ENCODE measurements at places on chromosomes 6 and 20.

DNA sequence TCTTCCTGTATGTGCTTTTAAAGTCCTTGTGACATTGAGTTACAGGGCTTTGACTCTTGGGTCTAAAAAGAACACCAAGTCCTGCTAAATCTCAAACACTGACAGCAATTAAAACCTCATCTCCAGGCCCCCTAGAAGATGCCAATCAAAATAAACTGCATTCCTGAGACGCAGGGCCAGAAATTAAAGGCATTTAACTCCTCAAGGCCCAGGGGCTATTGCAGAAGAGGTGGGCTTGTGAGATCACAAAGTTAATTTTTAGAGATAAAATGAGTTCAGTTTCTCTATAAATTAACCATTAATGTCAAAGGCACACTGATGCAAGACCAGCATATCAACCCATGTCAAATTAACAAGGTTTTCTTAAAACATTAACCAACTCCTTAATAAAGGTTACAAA lies 145.6 kb upstream of the CARMIL1 start:
- DNase-seq, result no peak

- no peak for DNase-seq
Observed at GRCh38 chr6:107435798-107436197, 23.6 kb downstream of the PDSS2 start.

DNA sequence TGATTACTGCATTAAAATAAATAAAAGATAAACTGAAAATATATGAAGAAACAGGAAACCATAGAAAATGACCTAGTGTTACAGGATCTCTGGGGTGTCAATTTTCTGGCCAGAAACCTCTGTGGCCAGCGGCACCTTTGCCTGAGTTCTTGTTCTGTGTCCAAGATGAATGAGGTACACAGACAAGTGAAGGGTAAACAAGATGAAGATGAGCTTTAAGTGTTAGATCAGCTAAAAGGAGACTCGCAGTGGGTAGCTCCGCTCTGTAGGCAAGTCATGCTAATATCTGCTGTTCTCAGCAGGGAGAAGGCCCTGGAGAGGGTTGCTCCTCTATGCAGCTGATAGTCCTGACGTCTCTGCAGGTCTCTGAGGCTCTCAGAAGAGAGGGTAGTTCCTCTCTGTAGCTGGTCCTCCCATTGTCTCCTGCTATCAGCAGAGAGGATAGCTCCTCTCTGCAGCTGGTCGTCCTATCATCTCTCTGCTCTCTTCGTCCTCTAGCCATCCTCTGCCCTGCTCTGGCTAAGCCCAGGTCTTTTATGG lies 35.9 kb upstream of the TBC1D22B start:
- DNase-seq, result no peak

GRCh38 chr20:41261790-41262717 lies 55.5 kb downstream of the ZHX3 start:
- no peak for DNase-seq

GRCh38 chr20:34791289-34792020 lies 34.0 kb downstream of the NCOA6 start:
- DNase-seq, result peak; percentile 54

GRCh38 chr6:29884261-29884660 lies 56.6 kb downstream of the HLA-G start:
- no peak for DNase-seq

DNA sequence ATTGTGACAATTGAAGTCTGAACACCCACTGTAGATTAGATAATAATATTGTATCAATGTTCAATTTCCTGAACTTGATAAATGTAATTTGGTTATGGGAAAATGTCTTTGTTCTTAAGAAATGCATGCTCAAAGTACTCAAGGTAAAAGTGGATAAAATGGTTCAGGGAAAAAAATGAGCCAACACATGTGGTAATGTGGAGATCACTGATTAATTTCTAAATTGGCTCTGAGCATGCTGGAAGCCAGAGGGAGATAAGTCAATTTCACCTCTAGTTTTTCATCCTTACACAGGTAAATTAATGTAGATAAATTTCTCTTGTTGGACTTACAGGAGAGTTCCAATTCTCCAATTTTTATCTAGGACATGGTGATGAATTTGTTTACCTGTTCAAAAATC lies 8.0 kb upstream of the COMMD7 start:
- DNase-seq, result no peak

DNA sequence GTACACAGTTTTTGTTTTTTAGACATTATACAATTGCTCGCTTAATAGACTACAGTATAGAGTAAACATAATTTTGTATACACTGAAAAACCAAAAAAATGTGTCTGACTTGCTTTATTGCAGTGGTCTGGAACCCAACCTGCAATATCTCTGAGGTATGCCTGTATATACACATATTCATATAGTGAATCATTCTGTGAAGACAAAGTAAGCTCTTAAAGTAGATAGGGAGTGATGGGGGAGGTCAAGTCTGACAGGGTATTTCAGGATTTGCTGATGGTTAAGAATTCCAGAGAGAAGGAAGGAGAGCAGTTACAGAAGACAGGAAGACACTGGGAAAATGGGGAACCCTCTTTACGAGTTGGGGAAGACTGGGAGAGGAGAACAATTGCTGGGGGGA lies 417.9 kb downstream of the CD109 start:
- DNase-seq, result no peak

DNA sequence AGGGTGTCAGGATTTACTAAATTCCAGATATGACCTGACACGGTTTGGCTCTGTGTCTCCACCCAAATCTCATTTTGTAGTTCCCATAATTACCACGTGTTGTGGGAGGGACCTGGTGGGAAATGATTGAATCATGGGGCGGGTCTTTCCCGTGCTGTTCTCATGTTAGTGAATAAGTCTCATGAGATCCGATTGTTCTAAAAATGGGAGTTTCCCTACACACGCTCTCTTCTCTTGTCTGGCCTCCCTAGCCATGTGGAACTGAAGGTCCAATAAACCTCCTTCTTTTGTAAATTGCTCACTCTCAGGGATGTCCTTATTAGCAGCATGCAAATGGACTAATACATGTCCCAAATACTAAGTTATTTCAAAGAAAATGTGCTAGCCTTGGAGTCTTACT lies 121.1 kb downstream of the CENPW start:
- DNase-seq, result peak; percentile 15

- DNase-seq, result no peak
Observed at GRCh38 chr6:18211338-18211737, 53.0 kb downstream of the DEK start.

DNA sequence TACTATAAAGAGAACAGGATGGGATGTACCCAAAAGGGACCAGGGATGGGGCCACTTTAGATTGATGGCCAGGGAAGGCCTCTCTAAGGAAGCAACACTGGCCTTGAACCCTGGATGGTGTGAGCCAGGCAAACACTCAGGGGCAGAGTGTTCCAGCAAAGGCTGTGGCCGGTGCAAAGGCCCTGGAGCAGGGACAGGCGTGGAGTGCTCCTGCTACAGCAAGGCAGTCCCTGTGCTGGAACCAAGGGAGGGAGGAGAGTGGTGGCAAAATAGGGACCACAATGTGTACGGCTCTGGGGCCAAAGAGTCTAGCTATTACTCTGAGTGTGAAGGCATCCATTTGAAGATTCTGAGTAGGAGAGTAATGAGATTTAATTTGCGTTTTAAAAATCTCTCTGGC lies 131.6 kb downstream of the BMP7 start:
- no peak for DNase-seq

- no peak for DNase-seq
Observed at GRCh38 chr6:102438171-102438570, 1044.7 kb downstream of the GRIK2 start.

DNA sequence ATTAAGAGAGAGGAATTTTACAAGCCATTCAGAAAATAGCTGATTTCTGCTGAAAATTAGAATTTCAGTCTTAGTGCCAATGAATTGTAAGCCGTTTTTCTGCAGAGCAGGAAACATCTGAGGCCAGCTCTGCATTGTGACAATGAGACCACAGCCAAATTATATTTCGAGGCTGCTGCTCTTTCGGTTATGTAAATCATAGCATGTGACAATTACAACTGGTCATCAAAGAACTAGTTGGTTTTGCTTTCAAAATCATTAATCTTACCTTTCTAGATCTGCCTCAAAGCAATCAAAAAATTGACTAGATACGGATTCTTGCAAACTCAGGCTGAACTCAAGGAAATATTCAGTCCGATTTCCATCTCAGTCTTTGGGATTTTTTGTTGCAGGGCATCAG lies 33.4 kb upstream of the INSM1 start:
- DNase-seq, result peak; percentile 73

DNA sequence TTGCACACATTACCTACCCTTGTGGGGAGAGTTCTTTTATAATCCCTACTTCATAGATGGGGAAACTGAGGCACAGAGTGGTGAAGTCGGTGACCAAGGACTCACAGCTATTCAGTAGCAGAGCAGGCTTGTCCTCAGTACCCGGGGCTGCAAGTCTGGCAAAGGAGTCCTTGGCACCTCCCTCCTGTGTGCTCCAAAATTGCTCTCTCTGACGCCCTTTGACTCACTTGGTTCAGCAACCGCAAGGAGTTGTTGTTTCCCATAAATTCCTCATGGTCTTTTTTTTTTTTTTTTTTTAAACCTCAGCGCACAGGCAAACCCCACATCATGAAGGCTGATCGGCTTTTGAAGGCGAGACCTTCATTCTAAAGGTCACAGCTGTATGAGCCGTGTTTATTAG lies 143.2 kb downstream of the CEBPB start:
- no peak for DNase-seq

Data from suppressor macrophage treated with lipopolysaccharide for 4 hours (primary cell).